Activated CD4-positive, alpha-beta T cell treated with anti-CD3 and anti-CD28 coated beads, Interleukin-2, amount 10 ng/mL, durations not matched to agents 7 days and 5 days (primary cell): ENCODE measurements at places on chromosomes 7 and 10.

DNA sequence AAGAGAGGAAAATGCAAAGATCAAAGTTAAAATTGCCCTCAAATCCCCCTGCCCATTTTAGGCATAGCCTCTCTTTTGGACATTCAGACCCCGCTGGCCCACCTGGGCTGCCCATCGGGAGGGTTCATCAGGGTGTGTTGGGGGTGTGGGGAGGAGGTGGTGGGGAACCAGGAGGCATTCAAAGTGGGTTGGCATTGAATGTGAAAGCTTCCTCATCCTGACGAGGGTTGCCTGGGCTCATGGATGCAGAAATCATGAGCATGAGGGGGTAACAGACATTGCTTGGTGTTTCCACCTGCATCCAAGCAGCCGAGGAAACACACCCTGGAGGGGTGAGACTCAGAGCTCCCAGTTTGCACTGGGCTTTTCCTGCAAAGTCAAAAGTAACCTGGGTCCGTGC, 20.6 kb downstream of the BTBD16 start:
- H3K27me3 ChIP-seq, result peaks cover 4% of the 10 kb centered on the region
- no peaks in the 10 kb centered on the region for H3K36me3 ChIP-seq
- H3K4me1 ChIP-seq, result peaks cover 24% of the 10 kb centered on the region
- no peak overlapping the region for H3K27ac ChIP-seq
- DNase-seq, result no peak

DNA sequence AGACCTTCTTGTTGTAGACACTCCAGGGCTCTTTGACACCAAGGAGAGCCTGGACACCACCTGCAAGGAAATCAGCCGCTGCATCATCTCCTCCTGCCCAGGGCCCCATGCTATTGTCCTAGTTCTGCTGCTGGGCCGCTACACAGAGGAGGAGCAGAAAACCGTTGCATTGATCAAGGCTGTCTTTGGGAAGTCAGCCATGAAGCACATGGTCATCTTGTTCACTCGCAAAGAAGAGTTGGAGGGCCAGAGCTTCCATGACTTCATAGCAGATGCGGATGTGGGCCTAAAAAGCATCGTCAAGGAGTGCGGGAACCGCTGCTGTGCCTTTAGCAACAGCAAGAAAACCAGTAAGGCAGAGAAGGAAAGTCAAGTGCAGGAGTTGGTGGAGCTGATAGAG, 5.5 kb downstream of the GIMAP7 start:
- H3K4me3 ChIP-seq, result peak overlapping the region; percentile 98
- H3K27ac ChIP-seq, result peak overlapping the region; percentile 87
- peak; percentile 60 for DNase-seq
- peaks cover 33% of the 10 kb centered on the region for H3K4me1 ChIP-seq
- no peaks in the 10 kb centered on the region for H3K27me3 ChIP-seq
- H3K36me3 ChIP-seq, result peaks cover 85% of the 10 kb centered on the region

DNA sequence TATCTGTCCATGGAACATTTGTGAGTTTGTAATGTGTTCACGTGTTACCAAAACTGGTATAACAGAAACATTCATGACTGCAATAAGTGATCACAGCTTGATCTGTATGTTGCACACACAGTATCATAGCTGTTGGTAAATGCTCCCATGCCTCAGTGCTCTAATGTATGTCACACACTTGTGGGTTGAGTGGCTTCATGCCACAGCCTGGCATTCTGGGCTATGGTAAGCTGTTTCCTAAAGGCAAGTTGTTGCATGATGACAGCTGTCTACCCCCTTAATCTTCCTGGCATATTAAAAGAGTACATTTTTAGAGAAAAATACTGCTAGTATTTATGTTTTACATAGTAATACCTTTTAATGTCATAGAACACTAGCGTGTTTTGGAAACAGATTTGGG, 35.2 kb downstream of the PRPF18 start:
- no peaks in the 10 kb centered on the region for H3K4me1 ChIP-seq
- no peak overlapping the region for H3K27ac ChIP-seq
- H3K36me3 ChIP-seq, result peaks cover 10% of the 10 kb centered on the region

DNA sequence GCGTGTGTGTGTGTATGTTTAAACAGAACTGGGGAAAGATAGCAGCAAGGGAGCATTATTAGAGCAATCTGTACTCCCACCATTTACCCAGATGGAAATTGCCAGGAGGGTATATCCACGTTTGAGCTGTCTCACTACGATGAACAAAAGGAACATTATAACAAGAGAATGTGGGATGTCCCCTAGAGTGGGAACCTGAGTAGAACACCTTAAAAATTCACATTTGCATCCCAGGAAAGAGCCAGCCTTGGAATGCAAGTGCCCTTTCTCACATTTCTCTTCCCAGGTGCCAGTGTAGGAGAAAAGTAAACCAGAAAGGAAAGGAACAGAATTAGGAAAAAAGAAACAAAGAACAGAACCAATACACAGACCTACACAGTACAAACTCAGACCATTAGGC, 95.3 kb upstream of the PTPRZ1 start:
- H3K27me3 ChIP-seq, result no peaks in the 10 kb centered on the region
- H3K36me3 ChIP-seq, result no peaks in the 10 kb centered on the region
- no peak for DNase-seq
- no peak overlapping the region for H3K4me3 ChIP-seq

DNA sequence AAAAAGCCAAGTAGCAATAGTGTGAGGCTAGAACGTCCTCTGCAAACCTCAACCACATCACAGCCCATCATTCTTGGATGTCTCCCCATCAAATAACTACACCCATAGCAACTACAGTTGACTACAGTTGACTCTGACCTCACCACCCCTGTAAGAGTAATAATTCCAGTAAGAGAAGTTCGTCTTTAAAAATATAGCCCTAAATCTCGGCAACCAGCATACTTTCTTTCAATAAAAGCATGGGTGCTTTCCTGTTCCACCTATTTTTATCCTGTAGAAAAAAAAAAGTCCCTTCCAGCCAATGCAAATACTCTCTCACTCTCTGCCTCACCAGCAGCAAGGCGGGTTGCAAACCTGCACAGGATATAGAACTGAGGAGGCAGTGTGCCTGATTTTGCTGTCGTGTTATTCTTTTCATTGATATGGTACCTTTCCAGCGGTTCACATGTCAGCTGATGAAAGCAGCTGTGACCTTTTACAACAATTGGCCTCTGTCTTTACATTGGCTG, 187.5 kb upstream of the NFE2L3 start:
- H3K36me3 ChIP-seq, result no peaks in the 10 kb centered on the region
- no peak for DNase-seq
- H3K27me3 ChIP-seq, result peaks cover 30% of the 10 kb centered on the region
- H3K4me3 ChIP-seq, result no peak overlapping the region

DNA sequence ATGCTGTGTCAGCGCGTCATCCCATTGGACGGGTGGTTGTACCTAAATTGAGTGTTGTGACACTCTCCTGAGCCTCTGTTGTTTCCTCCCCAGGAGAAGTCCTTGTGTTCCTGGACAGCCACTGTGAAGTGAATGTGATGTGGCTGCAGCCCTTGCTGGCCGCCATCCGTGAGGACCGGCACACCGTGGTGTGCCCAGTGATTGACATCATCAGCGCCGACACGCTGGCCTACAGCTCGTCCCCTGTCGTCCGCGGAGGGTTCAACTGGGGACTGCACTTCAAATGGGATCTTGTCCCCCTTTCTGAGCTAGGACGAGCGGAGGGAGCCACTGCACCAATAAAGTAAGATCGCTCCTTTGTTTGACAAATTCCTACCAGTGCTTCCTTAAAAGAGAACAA, 82.5 kb downstream of the GALNT11 start:
- H3K36me3 ChIP-seq, result peaks cover 17% of the 10 kb centered on the region
- H3K27me3 ChIP-seq, result no peaks in the 10 kb centered on the region
- H3K4me1 ChIP-seq, result peaks cover 4% of the 10 kb centered on the region
